ENCODE measurements at places on chromosomes 5 and 9. TPM values are rescaled to one million over a fixed set of nuclear protein-coding genes. Genes with fewer than 3 reads are reported as not detected.
A peak's percentile ranks its signal among the peaks of the same experiment; 100 is the strongest.

GRCh38 chr5:10317825-10318682 is 10.4 kb upstream of the CMBL start:
- no peaks in the 10 kb centered on the region for H3K4me1 ChIP-seq
- H3K36me3 ChIP-seq = no peaks in the 10 kb centered on the region
- no peak overlapping the region for H3K27ac ChIP-seq
- no peak overlapping the region for H3K4me3 ChIP-seq
- no peak for DNase-seq
- no peaks in the 10 kb centered on the region for H3K27me3 ChIP-seq

DNA sequence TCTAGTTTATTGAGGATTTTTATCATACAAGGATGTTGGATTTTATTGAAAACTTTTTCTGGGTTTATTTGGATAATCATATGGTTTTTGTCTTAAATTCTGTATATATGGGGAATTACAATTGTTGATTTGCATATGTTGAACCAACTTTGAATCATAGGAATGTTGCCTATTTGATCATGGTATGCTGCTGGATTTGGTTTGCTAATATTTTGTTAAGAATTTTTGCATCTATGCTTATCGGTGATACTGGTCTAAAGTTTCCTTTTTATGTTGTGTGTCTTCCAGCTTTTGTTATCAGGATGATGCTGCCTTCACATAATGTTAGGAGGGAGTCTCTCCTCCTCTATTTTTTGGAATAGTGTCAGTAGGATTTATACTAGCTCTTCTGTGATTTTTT is 745.0 kb downstream of the PRELID2 start:
- no peaks in the 10 kb centered on the region for H3K27me3 ChIP-seq
- H3K27ac ChIP-seq = no peak overlapping the region
- H3K36me3 ChIP-seq = no peaks in the 10 kb centered on the region
- no peaks in the 10 kb centered on the region for H3K4me1 ChIP-seq
- no peak overlapping the region for H3K4me3 ChIP-seq
- no peak for DNase-seq

DNA sequence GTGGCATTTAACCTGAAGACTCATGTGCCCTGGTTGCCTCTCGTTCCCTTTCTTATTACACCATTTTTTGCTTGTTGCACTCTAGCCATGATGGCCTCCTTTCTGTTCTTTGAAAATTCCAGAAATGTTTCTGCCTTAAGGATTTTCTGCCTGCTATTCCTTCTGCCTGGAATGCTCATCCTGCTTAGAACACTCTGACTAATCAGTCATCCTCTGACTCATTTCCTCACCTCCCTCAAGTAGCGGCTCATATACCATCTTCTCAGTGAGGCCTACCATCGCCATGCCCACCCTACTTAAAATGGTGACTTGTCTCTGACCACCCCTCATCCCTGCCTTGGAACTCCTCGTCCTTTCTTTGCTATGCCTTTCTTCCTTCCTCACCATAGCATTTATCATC is 68.8 kb downstream of the KIF4B start:
- peaks cover 2% of the 10 kb centered on the region for H3K4me1 ChIP-seq
- no peak for DNase-seq

- no peak overlapping the region for H3K27ac ChIP-seq
- no peaks in the 10 kb centered on the region for H3K27me3 ChIP-seq
- H3K36me3 ChIP-seq = no peaks in the 10 kb centered on the region
- H3K4me3 ChIP-seq = no peak overlapping the region
- DNase-seq = no peak
Observed at GRCh38 chr5:90214991-90215390, 194.6 kb downstream of the CETN3 start.

- no peaks in the 10 kb centered on the region for H3K36me3 ChIP-seq
- H3K27ac ChIP-seq = no peak overlapping the region
- H3K27me3 ChIP-seq = no peaks in the 10 kb centered on the region
- H3K4me3 ChIP-seq = no peak overlapping the region
- no peak for DNase-seq
Observed at GRCh38 chr9:89483592-89484474, 14.1 kb downstream of the SEMA4D start.

DNA sequence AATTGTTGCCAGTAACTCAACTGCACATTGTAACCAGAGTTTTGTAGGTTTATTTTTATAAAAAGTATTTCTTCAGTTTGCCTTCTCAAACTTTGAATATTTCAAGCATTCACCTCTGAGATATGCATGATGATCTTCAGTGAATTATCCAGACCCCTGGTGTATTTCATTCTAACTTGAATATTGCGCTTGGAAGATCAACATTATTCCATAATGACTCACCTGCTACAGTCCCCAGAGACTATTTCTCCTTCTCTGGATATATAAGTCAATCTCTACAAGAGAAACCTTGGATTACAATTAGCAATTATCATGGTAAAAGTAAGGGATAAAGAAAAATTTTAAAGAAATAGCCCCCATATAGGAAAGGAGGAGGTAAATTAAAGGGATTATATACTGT is 1041.0 kb downstream of the TLE1 start:
- no peak for DNase-seq
- no peaks in the 10 kb centered on the region for H3K36me3 ChIP-seq
- no peak overlapping the region for H3K27ac ChIP-seq
- no peak overlapping the region for H3K4me3 ChIP-seq
- peaks cover 5% of the 10 kb centered on the region for H3K4me1 ChIP-seq

DNA sequence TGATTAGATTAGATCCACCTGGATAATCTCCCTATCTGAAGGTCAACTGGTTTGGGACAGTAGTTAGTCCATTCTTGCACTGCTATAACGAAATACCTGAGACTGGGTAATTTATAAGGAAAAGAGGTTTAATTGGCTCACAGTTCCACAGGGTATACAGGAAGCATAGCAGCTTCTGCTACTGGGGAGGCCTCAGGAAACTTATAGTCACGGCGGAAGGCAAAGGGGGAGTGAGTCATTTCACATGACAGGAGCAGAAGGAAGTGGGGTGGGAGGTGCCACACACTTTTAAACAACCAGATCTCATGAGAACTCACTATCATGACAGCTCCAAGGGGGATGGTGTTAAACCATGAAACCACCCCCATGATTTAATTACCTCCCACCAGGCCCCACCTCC is 9.9 kb downstream of the C9orf40 start:
- no peaks in the 10 kb centered on the region for H3K27me3 ChIP-seq
- no peaks in the 10 kb centered on the region for H3K36me3 ChIP-seq
- DNase-seq = no peak

GRCh38 chr9:131276094-131276888 is at the start of gene FAM78A:
Gene FAM78A (minus strand): TSS chr9:131276510. CDS start chr9:131276179, 331 bp downstream.
- DNase-seq = no peak
- H3K36me3 ChIP-seq = no peaks in the 10 kb centered on the region
- H3K4me3 ChIP-seq = peak within 1 kb of the TSS; percentile 44
- H3K27me3 ChIP-seq = no peaks in the 10 kb centered on the region
- H3K27ac ChIP-seq = no peak within 1 kb of the TSS

The ST8SIA4 gene
- polyA plus RNA-seq = 1.9 TPM

- H3K36me3 ChIP-seq = no peaks in the 10 kb centered on the region
- H3K27me3 ChIP-seq = no peaks in the 10 kb centered on the region
- peaks cover 2% of the 10 kb centered on the region for H3K4me1 ChIP-seq
- H3K27ac ChIP-seq = no peak overlapping the region
- DNase-seq = no peak
Observed at GRCh38 chr5:76475936-76476335, 72.9 kb downstream of the IQGAP2 start.

DNA sequence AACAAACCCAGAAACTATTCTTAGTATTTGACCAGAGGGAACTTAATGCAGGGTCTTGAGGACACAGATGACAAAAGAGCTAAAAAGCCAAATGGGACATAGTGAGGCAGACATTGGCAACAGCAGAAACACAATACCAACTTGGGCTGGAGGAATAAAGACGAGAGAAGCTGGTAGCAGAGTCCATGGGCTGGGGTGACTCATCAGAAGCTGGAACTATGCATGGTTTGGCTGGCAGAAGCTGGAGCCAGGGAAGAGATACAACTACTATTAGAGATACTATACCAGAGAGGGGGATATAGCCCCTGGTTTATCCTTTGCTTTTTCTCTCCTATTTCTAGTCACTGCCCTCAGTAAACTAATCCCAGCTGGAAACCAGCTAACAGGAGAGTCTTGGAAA is 29.2 kb upstream of the DPYSL3 start:
- H3K27ac ChIP-seq = no peak overlapping the region
- no peaks in the 10 kb centered on the region for H3K27me3 ChIP-seq
- H3K36me3 ChIP-seq = no peaks in the 10 kb centered on the region
- H3K4me1 ChIP-seq = peaks cover 1% of the 10 kb centered on the region

GRCh38 chr5:175551266-175551665 is 72.9 kb downstream of the SFXN1 start:
- no peak overlapping the region for H3K4me3 ChIP-seq
- no peak overlapping the region for H3K27ac ChIP-seq
- no peaks in the 10 kb centered on the region for H3K4me1 ChIP-seq
- DNase-seq = no peak

- no peak overlapping the region for H3K4me3 ChIP-seq
- DNase-seq = no peak
- no peaks in the 10 kb centered on the region for H3K27me3 ChIP-seq
- H3K36me3 ChIP-seq = no peaks in the 10 kb centered on the region
- no peak overlapping the region for H3K27ac ChIP-seq
Observed at GRCh38 chr9:112013266-112013665, 116.7 kb downstream of the UGCG start.

DNA sequence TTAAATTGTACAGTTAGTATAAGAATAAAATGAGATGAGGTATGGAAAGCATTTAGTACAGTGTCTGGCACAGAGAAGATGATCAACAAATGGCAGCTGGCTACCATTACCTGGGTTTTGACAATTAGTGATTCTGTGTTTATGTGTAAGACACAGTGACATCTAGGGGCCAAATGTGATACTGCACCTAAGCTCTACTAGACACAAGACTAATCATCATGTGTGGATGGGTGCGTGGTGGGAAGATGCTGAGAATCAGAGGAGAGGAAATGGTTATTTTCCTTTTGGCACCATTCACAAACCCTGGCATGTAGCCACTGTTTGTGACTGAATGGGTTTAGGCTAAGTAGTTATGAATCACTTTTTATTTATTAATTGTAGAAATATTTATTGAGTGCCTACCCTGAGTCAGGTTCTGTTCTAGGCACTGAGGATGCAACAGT is 109.8 kb upstream of the TBC1D2 start:
- no peak for DNase-seq
- H3K36me3 ChIP-seq = no peaks in the 10 kb centered on the region
- H3K27me3 ChIP-seq = no peaks in the 10 kb centered on the region
- H3K4me1 ChIP-seq = no peaks in the 10 kb centered on the region
- no peak overlapping the region for H3K4me3 ChIP-seq
- no peak overlapping the region for H3K27ac ChIP-seq

GRCh38 chr9:121636341-121636865 is 15.0 kb upstream of the DAB2IP start:
- no peaks in the 10 kb centered on the region for H3K36me3 ChIP-seq
- peaks cover 5% of the 10 kb centered on the region for H3K4me1 ChIP-seq
- H3K27ac ChIP-seq = no peak overlapping the region
- H3K4me3 ChIP-seq = no peak overlapping the region
- DNase-seq = no peak

The ADAMTSL2 gene
- polyA plus RNA-seq = 1.9 TPM

- H3K36me3 ChIP-seq = no peaks in the 10 kb centered on the region
- H3K27me3 ChIP-seq = no peaks in the 10 kb centered on the region
- no peaks in the 10 kb centered on the region for H3K4me1 ChIP-seq
- DNase-seq = no peak
- no peak overlapping the region for H3K27ac ChIP-seq
- no peak overlapping the region for H3K4me3 ChIP-seq
Observed at GRCh38 chr9:96478829-96479371, 28.9 kb downstream of the HABP4 start.

- H3K27me3 ChIP-seq = no peaks in the 10 kb centered on the region
- H3K4me3 ChIP-seq = no peak overlapping the region
- no peak for DNase-seq
- H3K4me1 ChIP-seq = no peaks in the 10 kb centered on the region
Observed at GRCh38 chr9:106626936-106627335, 236.0 kb upstream of the ZNF462 start.
